Pulmonary artery endothelial cell (primary cell): ENCODE measurements at places on chromosomes 1 and 21. TPM values are rescaled to one million over a fixed set of nuclear protein-coding genes. Genes with fewer than 3 reads are reported as not detected.
A peak's percentile ranks its signal among the peaks of the same experiment; 100 is the strongest.

- no peak for DNase-seq
Observed at GRCh38 chr1:69421286-69421685, 146.4 kb upstream of the LRRC7 start.

DNA sequence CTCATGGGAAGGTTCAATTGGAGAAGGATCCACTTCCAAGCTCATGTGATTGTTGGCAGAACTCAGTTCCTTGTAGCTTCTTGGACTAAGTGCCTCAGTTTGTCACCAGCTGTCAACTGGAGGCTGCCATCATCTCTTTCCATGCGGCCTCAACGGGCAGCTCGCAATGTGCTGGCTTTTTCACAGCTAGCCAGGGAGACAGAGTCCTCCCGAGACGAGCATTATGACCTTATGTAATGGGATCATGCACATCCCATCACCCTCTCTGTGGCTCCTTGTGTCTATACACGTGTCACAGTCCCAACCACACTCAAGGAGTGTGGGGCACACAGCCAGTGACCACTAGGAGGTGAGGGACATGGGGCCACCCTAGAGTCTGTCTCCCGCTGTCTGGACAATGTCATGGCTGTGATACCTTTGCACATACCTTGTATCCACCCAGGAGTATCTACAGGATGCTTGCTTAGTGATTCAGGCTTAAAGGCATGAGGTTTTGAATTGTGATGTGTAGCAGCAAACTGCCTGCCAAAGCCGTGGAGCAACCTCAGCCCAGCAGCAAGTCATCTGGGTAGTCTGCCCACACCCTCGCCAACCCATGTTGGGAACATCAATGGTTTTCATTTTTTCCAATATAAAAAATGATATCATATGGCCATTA is 3.9 kb upstream of the KRTAP10-6 start:
- DNase-seq = no peak

GRCh38 chr1:14522926-14523241 is 75.6 kb upstream of the KAZN start:
- DNase-seq = no peak

DNA sequence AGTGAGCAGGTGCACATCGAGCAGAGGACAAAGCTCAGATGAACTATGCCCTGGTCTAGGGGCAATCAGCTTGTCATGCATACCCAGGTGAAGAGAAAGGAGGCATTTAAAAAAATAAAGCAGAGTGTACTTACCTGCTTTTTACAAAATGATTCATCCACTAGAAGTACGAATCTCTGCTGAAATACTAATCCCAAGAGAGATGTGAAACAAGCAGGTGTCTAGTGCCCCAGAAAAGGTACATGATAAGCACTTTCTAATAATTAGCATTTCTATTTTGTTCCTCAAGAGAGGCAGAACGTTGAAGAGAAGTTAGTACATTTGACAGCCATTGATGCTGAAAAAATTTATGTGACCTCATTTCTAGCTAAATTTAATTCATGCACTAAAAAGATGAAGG is 31.1 kb downstream of the CHODL start:
- no peak for DNase-seq

- DNase-seq = no peak
Observed at GRCh38 chr1:154769193-154769895, 100.7 kb downstream of the KCNN3 start.

- no peak for DNase-seq
Observed at GRCh38 chr1:168829876-168830275, 100.9 kb upstream of the DPT start.

ILF2 gene
- total RNA-seq = 295 and 331 TPM in 2 replicates

- no peak for DNase-seq
Observed at GRCh38 chr1:204316164-204316563, 43.6 kb downstream of the PLEKHA6 start.

ZBTB37 gene
- total RNA-seq = 3.6 and 5.6 TPM in 2 replicates

PDE9A gene
- total RNA-seq = 0.13 TPM in 1 of 2 replicates, not detected in the other

GRCh38 chr1:217079584-217079983 is 356.4 kb upstream of the ESRRG start:
- DNase-seq = no peak

HMCN1 gene
- 10.8 and 12.6 TPM in 2 replicates for total RNA-seq

GRCh38 chr1:164673584-164674214 is 114.7 kb downstream of the PBX1 start:
- DNase-seq = no peak

- peak; percentile 84 for DNase-seq
Observed at GRCh38 chr1:79811173-79811572, 804.6 kb upstream of the ADGRL4 start.

DNA sequence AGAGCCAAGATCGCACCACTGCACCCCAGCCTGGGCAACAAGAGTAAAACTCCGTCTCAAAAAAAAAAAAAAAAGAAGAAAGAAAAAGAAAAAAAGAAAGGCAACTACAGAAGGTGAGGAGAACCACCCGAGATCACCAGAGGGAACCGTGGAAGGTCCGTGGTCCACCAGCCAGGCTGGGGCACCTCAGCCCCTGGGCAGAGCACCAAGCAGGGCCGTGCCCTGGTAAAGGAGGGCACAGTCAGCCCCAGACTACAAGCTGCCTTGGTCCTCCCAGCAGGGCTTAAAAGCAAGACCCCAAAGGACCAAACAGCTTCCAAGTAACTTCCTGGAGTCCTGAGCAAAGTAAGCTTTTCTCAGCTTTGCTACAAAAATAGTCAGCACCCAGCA is 8.8 kb upstream of the SAMD11 start:
- no peak for DNase-seq

PAFAH2 gene
- 4.0 and 7.1 TPM in 2 replicates for total RNA-seq

DNA sequence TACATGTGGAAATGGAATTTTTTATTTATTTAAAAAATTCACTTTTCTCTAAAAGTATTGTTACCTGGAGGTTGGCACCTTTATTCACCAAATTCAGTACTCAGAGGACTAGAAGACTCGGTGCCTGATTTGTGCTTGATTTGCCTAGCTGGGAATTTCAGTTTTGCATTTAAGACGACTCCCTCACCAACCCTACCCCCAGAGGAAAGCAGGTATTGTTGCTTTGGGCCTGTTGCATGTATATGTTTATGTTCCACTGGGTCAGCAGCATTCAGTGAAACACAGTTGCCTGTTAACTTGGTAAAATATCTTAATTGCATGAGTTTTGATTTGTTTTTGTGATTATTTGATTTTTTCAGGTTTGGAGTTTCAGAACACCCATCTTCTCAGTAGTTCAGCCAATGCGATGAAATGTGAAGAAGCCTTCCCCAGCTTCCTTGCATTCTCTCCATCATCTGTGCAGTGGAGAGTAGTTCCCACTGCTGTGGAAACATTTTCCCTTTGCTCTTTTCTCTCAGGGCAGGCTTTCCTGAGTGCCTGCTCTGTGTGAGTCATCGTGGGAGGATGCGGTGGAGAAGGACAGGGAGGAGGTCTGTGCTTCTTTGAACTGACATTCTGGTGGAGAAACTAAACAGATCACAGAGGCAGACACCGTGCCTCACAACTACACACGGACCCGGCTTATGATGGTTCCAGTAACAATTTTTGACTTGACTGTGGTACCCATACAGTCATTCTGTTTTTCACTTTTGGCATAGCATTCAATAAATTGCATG is 6.4 kb downstream of the ADARB1 start:
- DNase-seq = no peak

CAP1 gene
- total RNA-seq = 423 and 581 TPM in 2 replicates

GRCh38 chr1:105243411-105243810 is 1493.7 kb downstream of the AMY1C start:
- DNase-seq = no peak

- no peak for DNase-seq
Observed at GRCh38 chr1:223248770-223249140, 105.7 kb upstream of the TLR5 start.

ZZZ3 gene
- 62.9 and 83.0 TPM in 2 replicates for total RNA-seq

GRCh38 chr1:197915862-197916499 is 1.2 kb upstream of the LHX9 start:
- no peak for DNase-seq

GRCh38 chr1:223683586-223684487 is 18.3 kb upstream of the CAPN8 start:
- DNase-seq = no peak

- no peak for DNase-seq
Observed at GRCh38 chr1:21068937-21069336, 107.8 kb downstream of the EIF4G3 start.

DNA sequence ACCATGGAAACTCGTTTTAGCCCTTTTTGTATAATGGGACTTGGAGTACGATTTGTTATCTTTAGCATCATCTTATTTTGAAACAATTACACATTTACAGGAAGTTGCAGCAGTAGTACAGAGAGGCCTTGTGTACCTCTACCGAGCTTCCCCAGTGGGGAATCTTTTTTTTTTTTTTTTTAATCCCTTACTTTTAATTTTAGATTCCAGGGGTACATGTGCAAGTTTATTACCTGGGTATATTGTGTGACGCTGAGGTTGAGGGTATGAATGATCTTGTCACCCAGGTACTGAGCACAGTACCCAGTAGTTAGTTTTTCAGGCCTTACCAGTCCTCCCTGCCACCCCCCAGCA is 45.9 kb downstream of the HHAT start:
- DNase-seq = no peak

C1orf141 gene
- total RNA-seq = not detected in 2 replicates

DNA sequence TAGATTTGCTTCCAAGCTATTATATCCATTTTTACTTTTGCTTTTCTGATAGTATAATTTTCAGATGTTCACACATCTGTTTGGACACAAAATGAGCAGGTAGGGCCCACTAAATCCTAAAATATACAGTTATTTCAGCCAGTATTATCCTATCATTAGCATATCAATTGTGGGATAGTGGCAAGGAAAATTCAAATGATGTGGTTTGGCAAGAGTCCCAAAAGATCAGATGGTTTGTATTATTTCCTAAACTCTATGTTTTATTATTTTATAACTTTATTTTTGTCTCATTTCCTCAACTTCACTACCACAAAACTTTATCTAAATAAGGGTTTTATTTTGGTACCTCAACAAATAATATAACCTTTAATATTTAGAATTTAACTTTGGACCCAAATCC is 1659.6 kb downstream of the NCAM2 start:
- DNase-seq = no peak

C1QA gene
- not detected in 2 replicates for total RNA-seq

- DNase-seq = no peak
Observed at GRCh38 chr1:182229921-182230491, 161.6 kb downstream of the GLUL start.

- DNase-seq = no peak
Observed at GRCh38 chr1:180917306-180918065, 4.8 kb downstream of the KIAA1614 start.

GRCh38 chr1:97209381-97209957 is 487.9 kb downstream of the PTBP2 start:
- DNase-seq = no peak

DNA sequence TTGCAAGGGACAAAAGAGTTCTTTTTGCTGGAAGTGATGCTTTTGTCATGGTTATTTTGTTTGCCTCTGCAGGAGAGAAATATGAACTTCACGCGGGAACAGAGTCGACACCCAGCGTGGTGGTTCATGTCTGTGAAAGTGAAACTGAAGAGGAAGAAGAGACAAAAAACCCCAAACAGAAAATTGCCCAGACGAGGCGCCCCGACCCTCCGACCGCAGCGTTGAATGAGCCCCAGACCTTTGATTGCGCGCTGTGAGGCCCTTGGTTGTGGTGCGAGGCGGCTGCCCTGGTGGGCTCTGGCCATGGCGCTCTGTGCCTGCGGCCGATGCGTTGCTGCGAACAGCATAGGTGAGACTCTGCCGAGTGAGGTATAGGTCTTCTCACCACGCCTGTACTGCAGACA is 20.9 kb upstream of the NCMAP start:
- DNase-seq = no peak

GPR37L1 gene
- total RNA-seq = not detected in 2 replicates

- DNase-seq = no peak
Observed at GRCh38 chr1:24770881-24771280, 25.6 kb downstream of the CLIC4 start.

DNA sequence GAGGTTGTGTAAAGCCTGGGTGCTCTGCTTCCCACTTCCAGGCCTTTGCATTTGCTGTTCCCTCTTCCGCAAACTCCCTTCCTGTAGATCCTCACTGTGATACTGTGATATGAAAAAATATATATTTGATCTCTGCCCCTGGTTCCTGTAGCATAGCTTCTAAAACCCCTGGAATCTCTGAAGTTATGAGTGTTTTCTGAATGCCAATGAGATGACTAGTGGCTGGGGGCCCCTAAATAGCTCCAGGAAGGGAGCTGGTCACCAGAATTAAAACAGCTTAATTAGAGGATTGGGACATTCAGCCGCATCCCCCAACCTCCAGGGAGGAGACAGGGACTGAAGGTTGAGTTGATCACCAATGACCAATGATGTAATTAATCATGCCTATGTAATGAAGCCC is 21.9 kb downstream of the DUSP10 start:
- DNase-seq = no peak

GRCh38 chr1:31155216-31155806 is 84.4 kb downstream of the NKAIN1 start:
- DNase-seq = no peak

COL11A1 gene
- total RNA-seq = not detected in 2 replicates

ITLN2 gene
- not detected in 2 replicates for total RNA-seq

DNA sequence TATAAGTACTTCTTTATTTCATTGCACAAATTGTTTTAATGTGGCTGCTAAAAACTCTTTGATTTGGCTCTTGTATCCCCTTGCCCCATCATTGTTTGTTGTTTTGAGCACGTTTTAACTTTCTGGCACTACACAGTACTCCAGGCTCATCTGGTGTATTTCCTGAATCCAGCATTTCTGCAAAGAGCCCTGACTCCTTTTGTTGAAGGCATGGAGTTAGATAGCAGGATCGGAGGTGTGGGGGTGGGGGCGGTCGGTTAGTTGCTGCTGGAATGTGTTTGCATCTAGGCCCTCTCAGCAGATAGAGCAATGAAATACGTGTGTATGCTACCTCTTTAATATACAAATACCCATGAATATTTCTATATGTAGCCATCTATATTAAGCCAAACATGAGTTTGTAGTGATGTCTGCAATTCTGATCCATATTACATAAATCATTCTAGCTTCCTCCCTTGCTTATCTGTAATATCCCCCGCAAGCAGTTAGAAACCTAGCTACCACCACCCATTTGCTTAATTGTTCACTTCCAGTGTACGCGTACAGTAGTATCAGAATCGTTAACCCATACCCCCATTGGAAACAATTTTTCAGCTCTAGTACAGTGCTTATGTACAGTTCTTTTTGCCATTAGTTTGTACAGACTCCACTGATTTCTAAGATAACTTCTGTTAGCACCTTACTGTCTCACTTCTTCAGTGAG is 106.0 kb downstream of the NOS1AP start:
- DNase-seq = no peak

CLDN19 gene
- total RNA-seq = not detected in 2 replicates

DNA sequence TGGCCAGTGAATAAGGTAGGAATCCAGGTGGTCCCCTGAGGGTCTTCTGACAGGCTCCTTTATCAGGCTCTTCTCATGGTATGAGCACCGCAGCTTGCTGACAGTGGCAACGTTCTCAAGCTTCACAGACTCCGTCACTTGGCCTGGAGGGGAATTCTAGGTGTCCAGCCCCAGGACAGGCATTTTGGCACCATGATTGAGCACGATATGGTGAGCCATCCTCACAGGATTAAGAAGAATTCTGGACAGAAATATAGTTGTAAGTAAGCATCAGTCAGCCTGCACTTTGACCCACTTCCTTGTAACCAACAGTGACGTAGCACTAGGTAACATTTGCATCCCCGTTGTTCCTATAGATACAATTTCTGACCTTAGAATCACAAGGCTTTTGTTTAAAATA is 30.5 kb upstream of the KIF26B start:
- DNase-seq = no peak

SERBP1 gene
- total RNA-seq = 349 and 471 TPM in 2 replicates
